Activated naive CD8-positive, alpha-beta T cell treated with anti-CD3 and anti-CD28 coated beads for 36 hours (primary cell): ENCODE measurements at places on chromosomes 11 and 22. TPM values are rescaled to one million over a fixed set of nuclear protein-coding genes. Genes with fewer than 3 reads are reported as not detected.

Gene MMP12
- total RNA-seq, result not detected

- H3K36me3 ChIP-seq, result no peaks in the 10 kb centered on the region
- no peak within 1 kb of the TSS for H3K27ac ChIP-seq
- peak within 1 kb of the TSS; percentile 80 for H3K4me3 ChIP-seq
- H3K4me1 ChIP-seq, result peaks cover 13% of the 10 kb centered on the region
These were observed at the start of gene RCOR2 for GRCh38 chr11:63916837-63917691. Gene RCOR2, minus strand, starts transcription at chr11:63917164. Its CDS starts 708 bp downstream, at chr11:63916456.

GRCh38 chr11:29256580-29256979 lies 760.2 kb downstream of the KCNA4 start:
- no peaks in the 10 kb centered on the region for H3K36me3 ChIP-seq
- H3K27ac ChIP-seq, result no peak overlapping the region

- peaks cover 4% of the 10 kb centered on the region for H3K27me3 ChIP-seq
- H3K4me3 ChIP-seq, result no peak overlapping the region
- H3K27ac ChIP-seq, result no peak overlapping the region
- DNase-seq, result no peak
- no peaks in the 10 kb centered on the region for H3K36me3 ChIP-seq
These were observed 334.8 kb upstream of the LARGE1 start for GRCh38 chr22:34255042-34255441.

DNA sequence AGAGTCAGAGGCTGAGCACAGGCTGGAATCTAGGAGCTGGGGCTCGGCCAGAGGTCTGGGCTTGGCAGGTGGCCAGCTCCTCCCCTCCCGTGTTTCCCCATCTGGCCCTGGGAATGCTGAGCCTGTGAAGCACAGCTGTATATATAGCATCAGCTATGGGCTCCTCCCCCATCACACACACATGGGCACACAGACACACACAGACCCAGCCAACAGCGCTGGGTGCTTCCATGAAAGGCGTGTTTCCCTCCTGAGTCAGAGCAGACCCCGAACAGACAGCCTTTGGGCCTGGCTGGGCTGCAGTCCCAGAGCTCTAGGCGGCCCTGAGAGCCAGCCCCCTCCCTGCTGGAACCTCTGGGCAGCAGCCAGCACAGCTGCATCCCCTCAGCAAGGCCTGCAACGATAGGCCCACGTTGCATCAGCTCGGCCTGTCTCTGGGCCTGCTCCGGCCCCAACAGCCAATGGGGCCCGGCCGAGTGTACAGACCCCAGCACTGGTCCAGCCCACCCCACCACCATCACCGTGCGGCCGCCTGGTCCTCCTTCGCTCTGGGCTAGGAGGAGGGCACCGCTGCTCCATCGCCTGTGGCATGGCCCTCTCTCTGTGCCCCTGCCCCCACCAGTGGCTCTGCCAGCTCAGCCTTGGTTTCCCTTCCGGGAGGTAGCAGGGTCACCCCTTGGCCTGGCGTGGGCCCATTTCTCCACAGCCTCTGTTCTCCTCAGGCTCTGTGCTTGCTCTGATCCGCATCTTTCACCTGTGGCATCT lies 7.6 kb upstream of the SERPINH1 start:
- no peak for DNase-seq
- H3K27me3 ChIP-seq, result no peaks in the 10 kb centered on the region
- no peaks in the 10 kb centered on the region for H3K36me3 ChIP-seq
- no peak overlapping the region for H3K4me3 ChIP-seq
- no peak overlapping the region for H3K27ac ChIP-seq

DNA sequence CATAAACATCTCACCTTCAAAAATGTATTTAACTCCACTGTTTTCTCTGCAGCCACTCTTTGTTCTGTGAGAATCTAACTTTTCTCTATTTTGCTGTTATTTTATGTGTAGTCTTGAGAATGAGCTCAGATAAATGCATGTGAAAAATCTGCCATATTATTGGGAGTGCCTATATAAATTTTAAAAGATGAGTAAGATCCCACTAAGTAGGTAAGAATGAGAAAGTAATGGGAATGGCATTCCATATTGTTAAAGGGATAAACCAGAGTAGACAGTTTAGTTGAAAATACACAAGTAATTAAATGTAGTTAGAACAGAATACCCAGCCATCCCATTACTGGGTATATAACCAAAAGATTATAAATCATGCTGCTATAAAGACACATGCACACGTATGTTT lies 817.2 kb downstream of the FAM181B start:
- H3K4me1 ChIP-seq, result peaks cover 5% of the 10 kb centered on the region
- no peaks in the 10 kb centered on the region for H3K27me3 ChIP-seq
- H3K4me3 ChIP-seq, result no peak overlapping the region
- H3K27ac ChIP-seq, result no peak overlapping the region
- no peak for DNase-seq
